RWPE1 (cell line): ENCODE measurements at places on chromosomes 11 and 22.

DNA sequence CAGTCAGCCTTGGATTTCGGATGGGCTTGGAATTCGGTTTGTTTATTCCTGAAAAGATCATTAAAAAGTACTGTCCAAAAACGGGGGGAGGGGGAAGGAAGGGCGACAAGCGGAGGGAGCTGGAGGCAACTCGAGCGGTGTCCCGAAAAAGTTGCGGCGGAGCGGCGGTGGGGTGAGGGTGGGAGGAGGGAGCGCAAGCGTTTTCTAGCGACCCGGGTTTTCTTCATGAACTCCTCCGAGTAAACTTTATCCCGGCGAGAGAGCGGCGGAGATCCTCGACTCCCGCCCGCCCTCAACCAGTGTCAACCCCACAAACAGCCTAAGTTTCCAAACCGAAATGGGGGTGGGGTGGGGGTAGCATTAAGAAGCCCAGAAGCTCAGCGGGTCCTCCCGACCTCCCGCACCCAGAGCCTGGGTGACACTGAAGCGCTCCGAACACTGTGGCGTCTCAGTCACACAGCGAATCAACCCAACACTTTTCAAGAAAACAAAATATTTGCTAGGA is 133.0 kb upstream of the C11orf58 start:
- DNase-seq: no peak

- DNase-seq: no peak
These were observed 154.1 kb downstream of the CTTN start for GRCh38 chr11:70552167-70553150.

DNA sequence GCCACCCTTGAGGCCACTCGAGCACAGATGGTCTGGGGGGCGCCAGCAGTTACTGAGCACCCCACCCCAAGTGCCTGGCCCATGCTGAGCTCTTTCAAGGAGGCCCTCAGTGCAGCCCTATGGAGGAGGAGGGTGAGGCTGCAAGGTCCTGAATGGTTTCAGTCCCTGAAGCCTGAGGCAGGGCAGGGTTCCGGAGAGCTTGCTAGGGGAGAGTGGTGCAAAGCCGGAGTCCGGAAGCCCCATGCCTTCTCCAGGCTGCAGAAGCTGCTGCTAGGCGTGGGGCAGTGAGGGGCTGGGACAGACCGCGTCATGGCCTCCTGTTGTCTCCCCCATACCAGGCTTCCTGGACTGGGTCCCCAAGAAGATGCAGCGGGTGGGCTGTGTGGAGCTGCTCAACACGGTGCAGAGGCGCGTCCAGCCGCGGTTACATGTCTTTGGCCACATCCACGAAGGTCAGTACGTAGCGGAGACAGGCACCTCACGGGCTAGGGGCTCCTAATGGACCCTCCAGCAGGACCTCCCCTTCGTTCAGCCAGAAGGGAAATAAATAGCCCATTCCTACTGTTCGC is 90.6 kb downstream of the MPPED1 start:
- DNase-seq: no peak

DNA sequence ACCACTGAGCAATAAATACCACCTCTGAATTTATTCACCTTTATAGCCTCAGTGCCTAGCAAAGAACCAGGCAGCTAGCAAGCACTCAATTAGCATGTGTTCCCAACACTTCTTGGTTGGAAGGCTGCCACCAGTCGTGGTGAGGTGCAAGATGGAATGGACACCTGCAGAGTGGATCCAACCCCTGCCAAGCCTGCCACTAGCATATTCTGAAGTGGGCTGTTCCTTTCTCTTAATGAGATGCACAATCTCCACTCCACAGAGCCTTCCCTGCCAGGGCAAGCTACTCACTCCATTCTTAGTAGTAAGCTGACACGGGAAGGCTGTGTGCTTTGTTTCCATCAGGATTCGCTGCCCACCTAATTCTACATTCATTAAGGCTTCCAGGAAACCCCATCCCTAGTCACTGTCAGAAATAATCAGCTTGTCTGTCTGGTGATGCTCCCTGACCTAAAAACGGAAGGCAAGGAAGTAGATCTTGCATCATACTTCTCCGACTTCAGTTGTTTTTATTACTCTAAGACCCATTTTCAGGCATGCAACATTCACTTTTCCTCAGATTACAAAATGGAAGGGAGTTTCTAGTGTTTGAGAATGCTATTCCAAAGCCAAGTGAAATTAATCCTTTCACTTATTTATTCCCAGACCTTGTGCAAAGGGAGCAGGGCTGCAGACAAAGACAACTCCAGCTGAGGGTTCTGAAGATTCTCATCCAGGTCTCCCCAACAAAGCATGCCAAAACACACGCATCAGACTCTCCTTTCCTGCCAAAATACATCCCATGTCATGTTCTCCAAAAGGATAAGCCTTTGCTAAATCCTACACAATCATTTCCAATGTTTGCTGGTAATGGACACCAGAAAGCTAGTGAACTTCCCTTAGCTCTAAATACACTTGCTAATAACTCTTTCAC is 128.0 kb downstream of the TENM4 start:
- no peak for DNase-seq

DNA sequence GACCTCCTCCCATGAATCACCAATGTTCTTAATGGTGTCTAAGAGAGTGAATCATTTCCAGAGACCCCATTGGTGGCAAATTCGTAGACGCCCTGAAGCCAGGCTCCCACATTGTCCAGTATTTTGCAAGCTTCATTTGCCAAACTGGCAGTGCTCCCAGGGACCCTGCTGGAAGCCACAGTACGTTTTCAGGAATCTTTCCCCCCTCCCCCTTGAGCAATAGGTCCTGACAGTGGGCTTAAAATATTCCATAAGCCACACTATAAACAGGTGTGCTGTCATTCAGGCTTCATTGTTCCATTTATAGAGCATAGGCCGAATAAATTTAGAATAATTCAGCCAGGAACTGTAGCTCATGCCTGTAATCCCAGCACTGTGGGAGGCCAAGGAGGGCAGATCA is 125.3 kb downstream of the MORC2 start:
- DNase-seq: no peak

DNA sequence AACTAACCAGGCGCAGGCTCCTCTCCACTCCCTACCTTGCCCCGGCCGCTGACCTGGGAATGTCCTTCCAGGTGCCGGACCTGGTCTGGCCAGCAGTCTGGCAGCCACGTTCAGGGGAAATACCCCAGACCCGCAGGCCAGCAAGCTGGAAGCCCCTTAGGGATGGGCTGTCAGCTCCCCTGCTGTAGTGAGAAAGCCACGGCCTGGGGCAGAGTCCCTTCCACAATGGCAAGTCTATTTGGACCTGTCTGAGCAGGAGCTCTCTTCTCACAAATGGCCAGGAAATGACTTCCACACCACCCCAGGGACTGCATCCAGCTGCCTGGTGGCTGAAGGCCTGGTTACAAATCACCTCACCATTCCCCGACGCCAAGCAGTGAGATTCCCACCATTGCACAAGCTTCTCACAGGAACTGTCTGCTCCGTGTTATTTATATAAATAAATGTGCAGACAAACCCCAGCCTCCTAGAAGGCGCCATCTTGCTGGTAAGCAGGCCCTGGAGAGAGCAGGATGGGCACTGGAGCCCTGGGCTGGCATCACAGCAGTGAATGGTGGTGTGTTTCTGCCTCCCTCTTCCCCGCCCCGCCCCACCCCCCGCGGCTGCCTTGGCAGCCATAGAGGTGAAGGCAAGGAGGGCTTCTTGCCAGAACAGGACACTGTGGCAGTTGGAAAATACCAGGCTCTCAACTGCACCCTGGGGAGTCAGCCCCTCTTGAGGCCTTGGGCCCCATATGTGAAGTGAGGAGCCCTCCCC is 23.7 kb downstream of the RSPH14 start:
- no peak for DNase-seq

DNA sequence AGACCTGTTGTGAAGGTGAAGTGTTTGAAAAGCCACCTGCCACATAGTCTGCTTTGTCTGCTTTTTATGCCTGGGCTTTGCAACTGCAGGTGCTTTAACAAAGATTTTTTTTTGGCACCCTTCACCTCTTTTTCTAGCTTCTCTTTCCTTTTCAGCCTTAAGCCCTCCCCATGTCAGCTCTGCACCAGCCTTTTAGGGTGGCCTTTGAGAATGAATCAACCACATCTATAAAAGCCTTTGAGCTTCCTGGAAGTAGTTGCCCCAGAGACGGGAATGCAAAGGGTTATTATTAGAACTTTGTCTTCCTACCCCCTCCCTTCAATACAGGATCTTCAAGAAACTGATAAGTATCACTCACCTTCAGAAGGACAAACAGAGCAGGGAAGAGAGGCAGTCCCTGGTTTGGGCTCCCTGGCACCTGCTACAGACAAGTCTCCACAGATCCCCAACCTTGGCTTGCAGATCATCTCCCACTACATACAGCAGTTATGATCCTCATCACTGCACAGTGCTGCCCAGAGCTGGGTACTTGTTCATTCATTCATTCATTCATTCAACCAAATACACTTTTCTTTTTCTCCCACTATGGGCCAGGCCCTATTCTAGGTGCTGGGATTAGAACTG is 8.0 kb downstream of the PVALB start:
- no peak for DNase-seq

GRCh38 chr11:66976028-66976467 is 944 bp downstream of the C11orf86 start:
- no peak for DNase-seq

DNA sequence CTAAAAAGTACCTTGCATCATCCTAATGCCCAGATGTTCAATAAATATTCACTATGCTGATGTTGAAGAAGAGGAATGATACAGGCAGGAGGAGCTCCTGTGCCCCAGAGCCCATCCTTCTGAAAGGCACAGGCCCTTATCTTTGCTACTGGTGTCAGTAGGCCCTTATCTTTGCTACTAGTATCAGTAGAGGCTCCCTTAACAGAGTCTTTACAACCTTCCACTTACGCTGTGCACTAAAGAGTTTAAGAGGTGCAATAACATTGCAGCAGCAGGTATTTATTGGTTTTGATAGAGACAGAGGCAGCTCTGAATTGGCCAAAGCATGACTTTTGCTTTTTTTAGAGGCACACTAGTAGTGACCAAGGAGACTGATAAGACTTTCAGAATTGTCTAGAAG is 174.4 kb downstream of the TENM4 start:
- DNase-seq: no peak

GRCh38 chr11:112771851-112772250 is 189.4 kb upstream of the NCAM1 start:
- DNase-seq: no peak

GRCh38 chr11:125165843-125166763 is 1.6 kb downstream of the PKNOX2 start:
- no peak for DNase-seq

DNA sequence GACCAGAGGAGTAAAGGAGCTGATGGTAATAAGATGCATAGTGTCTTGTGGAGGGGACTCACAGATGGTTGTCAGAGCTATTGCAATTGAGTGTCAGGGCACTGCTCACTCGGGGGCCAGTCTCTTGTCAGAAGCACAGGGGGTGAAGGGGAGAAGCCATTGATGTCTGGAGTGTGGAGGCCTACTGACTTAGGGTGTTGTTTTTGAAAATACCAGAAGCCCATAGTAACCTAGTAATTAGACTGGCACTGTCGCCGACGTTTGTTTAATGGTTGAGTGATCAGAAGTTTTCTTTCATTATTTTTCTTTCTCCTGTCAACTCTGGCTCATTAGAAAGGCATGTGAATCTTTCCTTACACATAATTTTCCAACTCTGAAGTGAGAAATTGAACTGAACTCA is 151.6 kb upstream of the TENM4 start:
- no peak for DNase-seq

- no peak for DNase-seq
These were observed 31.3 kb upstream of the RRM1 start for GRCh38 chr11:4063348-4063747.

GRCh38 chr22:30452861-30453260 is 19.0 kb downstream of the SEC14L3 start:
- DNase-seq: no peak

GRCh38 chr11:18307461-18308139 is 14.3 kb downstream of the HPS5 start:
- DNase-seq: peak; percentile 42

DNA sequence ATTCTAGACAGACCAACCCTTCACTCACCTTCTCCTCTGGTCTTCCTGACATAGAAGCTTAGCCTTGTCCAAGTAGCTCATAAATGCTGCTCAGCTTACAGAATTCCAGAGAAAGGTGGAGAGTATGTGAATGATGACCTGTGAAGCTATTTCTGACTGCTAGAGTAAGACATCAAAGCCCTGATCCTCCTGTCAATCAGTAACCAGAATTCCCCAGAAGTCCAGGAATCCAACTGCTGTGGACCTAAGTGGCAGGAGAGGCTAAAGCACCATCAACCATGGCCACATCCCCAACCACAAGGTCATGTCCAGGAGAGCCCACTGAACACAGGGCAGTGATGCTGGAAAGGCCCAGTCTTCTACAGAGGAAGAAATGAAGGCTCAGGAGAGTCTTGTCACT is 2.6 kb downstream of the OR51G2 start:
- DNase-seq: no peak

DNA sequence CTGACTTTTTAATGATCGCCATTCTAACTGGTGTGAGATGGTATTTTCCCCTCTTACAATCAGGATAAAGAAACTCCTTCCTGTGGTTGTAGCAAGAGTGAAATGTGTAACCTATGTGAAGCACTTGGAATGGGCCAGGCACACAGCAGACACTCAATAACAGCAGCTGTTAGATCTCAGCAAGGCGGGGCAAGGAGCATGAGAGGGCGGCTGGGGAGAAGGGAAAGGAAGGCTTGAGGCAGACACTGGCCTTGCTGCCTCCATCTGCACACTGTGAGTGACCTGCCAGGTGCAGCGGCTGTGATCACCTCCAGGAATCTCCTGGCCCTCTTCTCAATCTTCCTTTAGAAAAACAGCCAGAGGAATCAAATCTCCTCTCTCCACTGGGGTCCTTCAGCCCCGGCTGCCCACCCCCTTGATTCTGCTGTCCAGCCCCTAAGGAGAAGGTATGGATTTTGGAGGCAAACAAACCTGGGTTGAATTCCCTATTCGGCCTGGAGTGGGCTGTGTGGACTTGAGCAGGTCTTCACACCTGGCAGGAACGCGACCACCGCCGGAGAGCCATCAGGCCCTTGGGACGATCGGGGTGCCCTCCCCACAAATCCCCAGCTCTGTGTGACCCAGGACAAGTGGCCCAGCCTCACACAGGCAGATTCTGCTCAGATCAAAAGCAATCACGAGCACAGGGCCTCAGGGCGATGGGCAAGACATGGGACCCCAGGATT is 49.0 kb downstream of the RPUSD4 start:
- no peak for DNase-seq

DNA sequence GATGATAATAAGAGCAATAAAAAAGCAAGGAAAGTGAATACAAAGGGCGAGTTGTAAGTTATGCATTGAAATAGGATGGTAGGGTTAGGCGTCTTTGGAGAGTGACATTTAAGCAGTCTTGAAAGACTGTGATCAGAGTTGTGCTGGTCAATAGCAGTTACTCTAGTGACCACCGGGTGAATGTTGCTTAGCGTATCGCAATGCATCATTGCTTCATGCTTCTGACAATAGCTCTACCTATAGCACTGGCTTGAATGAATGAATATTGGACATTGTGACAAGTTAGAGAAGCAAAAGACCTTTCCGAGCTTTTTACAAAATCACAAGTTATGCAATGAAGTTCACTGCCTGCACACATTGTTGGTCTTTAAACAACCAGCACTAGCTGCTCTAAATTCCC is 7.7 kb upstream of the OR8B12 start:
- no peak for DNase-seq
